Activated naive CD4-positive, alpha-beta T cell (primary cell): ENCODE measurements at places on chromosomes 16 and 17.

GRCh38 chr17:31388770-31389656 is 2.5 kb upstream of the RAB11FIP4 start:
- DNase-seq = no peak

DNA sequence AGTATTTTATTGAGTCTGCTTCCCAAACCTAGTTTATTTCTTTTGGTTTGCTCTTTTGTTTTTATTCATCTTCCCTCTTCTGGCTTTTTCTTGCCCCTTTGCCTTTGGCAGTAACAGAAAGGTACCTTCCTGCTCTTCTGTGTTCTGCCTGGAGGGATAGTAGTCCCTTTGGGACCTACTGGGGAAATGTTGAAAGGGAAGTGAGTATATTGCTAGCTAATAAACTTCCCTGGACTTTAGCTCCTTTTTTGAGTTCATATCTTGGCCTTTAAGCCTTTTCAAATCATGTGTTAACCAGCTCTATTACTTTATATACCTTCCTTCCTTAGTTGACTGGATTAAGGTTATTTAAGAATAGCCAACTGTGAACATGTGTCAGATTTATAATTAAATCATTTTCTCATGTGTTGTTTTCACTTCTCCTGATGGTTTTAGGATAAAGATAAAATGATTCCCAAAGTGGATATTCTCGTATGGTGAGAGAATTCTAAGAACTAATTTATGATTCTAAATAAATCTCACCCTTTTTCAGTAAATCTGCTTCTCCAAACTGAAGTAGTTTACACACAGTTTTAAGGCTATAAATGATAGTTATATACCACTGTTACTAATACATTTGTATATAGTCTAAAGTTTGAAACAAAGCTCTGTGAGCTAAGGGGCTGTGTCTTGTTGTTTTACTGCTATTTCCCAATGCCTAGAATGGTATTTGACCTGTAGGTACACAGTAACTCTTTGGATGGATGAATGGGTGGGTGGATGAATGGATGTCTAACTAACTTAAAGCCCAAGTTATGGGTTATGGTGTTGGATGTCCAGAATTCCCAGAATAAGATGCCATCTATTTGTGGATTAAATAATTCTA is 45.7 kb downstream of the OMG start:
- DNase-seq = no peak

DNA sequence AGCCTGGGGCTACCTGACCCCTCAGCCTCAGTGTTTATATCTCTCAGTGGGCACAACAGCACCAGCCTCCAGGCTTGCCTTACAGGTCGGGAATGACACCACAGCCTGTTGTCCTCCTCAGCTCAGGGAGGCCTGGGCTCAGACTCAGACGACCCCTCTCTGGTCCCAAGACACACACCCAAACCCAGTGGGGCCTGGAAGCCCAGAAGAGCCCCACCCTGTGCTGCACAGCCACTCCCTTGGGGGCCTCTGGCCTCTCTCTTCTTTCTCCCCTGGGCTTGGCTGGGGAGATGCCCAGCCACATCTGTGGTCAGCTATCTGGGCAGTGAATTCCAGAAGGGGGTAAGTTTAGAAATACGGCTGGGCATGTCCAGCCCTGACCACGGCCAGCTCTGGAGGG is 2.4 kb downstream of the NATD1 start:
- no peak for DNase-seq

GRCh38 chr16:17556276-17557052 is 85.7 kb upstream of the XYLT1 start:
- DNase-seq = no peak

DNA sequence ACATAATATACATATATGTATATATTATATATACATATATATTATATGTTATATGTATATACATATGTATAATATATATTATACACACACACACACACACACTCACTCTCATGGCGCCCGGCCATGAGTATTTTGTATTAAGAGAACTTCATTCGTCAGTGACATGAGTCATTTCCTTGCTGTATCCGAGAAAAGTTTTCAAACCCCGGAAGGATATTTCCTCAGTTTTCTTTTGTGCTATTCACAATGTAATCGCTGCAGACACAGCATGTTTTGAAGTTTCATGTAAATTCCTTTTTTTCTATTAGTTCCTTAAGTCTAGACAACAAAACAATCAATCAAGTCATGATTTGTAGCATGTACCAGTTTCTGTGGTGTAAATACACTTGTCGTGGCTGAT is 33.3 kb downstream of the OR1D5 start:
- no peak for DNase-seq

- no peak for DNase-seq
Observed at GRCh38 chr16:10405386-10405939, 19.6 kb downstream of the ATF7IP2 start.

- DNase-seq = no peak
Observed at GRCh38 chr17:69539781-69540319, 125.4 kb downstream of the MAP2K6 start.

GRCh38 chr16:85306071-85306792 is 194.0 kb upstream of the CIBAR2 start:
- peak; percentile 71 for DNase-seq

GRCh38 chr17:42531455-42532354 is 4.3 kb upstream of the NAGLU start:
- peak; percentile 30 for DNase-seq
